ENCODE measurements at places on chromosomes 11 and 22. TPM values are rescaled to one million over a fixed set of nuclear protein-coding genes. Genes with fewer than 3 reads are reported as not detected.

CCDC73 gene
- total RNA-seq, result 0.06 TPM

DUSP8 gene
- 1.9 TPM for total RNA-seq

ADAMTS15 gene
- 11.0 TPM for total RNA-seq

PLEKHB1 gene
- total RNA-seq, result 0.54 TPM

DDX25 gene
- total RNA-seq, result 0.04 TPM

HEPHL1 gene
- total RNA-seq, result not detected

CDC42EP1 gene
- total RNA-seq, result 40.9 TPM

SLC6A5 gene
- total RNA-seq, result not detected

CARD16 gene
- not detected for total RNA-seq

BATF2 gene
- 0.93 TPM for total RNA-seq

FOLR3 gene
- not detected for total RNA-seq

SERGEF gene
- total RNA-seq, result 11.7 TPM

AQP11 gene
- 2.3 TPM for total RNA-seq

OR10D3 gene
- not detected for total RNA-seq

OR51I2 gene
- total RNA-seq, result not detected

DENND5A gene
- 66.4 TPM for total RNA-seq

ASCC2 gene
- 32.8 TPM for total RNA-seq

OR8D4 gene
- not detected for total RNA-seq

FXYD2 gene
- total RNA-seq, result 16.3 TPM

SEC14L6 gene
- not detected for total RNA-seq

SHANK3 gene
- total RNA-seq, result 5.4 TPM

TSGA10IP gene
- not detected for total RNA-seq

OR5P2 gene
- total RNA-seq, result not detected

NPAS4 gene
- not detected for total RNA-seq

OSM gene
- not detected for total RNA-seq

MLC1 gene
- total RNA-seq, result not detected

CECR2 gene
- total RNA-seq, result 0.06 TPM

VPS26B gene
- total RNA-seq, result 22.4 TPM

ARRB1 gene
- 3.6 TPM for total RNA-seq

All from A549 treated with DMSO at 1 μM for 4 hours (cell line).